ENCODE measurements at places on chromosomes 1 and 21.

GRCh38 chr1:199155166-199156019 lies 516.6 kb downstream of the PTPRC start:
- DNase-seq, result no peak

GRCh38 chr1:20633190-20634064 lies at the start of gene PINK1:
Gene PINK1 (plus strand): TSS chr1:20633458. CDS start chr1:20633549, 91 bp downstream.
- peak; percentile 58 for DNase-seq

DNA sequence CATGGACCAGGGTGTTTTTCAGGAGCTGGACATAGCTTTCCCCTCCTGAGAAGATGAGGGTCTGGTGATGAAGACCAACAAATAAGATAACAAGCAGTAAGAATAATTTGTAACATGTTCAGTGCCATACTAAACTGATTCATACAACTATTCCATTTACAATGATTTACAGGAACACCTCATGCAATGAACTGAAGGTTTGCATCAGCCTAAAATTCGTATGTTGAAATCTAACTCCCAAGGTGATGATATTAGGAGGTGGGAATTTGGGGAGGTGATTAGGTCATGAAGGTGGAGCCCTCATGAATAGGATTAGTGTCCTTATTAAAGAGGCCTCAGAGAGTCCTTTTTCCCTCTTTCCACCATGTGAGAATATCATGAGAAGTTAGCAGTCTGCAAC lies 15.9 kb upstream of the NIBAN1 start:
- DNase-seq, result no peak

GRCh38 chr21:36236052-36236730 lies 79.6 kb downstream of the DOP1B start:
- DNase-seq, result no peak

Measured in muscle of arm (tissue), 14 donors.